ENCODE measurements at places on chromosomes 3 and 15.
A peak's percentile ranks its signal among the peaks of the same experiment; 100 is the strongest.

DNA sequence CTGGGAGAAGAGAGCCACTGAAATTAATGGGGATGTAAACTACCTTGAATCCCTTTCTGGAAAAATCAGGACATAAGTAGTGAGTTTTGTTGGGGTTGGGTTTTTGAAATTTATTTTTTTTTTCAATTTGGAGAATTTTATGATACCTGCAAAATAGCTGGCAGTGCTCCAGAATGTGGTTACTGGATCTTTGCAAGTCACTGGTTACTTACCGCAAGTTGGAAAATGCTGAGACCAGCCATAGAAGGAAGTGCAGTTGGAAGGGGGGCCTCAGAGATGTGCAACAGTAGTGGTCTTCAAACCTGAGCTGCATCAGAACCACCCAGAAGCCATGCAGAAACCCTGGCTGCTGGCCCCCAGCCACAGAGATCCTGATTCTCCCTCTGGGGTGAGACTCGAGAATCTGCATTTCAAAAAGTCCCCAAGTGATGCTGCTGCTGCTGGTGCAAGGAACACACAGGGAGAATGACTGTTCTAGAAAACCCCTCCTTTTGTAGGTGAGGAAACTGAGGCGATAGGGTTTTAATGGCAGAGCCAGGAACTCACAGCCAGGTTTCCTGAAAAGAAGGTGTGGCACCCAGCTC lies 39.7 kb downstream of the SEMA5B start:
- DNase-seq, result peak; percentile 54

- DNase-seq, result no peak
Observed at GRCh38 chr3:186717039-186717457, at the start of gene KNG1. Gene KNG1 (plus strand): TSS chr3:186717359. CDS start chr3:186717543, 184 bp downstream.

GRCh38 chr3:160754371-160754854 lies 1.6 kb upstream of the PPM1L start:
- DNase-seq, result peak; percentile 51

GRCh38 chr3:111311709-111312235 lies 230.2 kb upstream of the CD96 start:
- no peak for DNase-seq

DNA sequence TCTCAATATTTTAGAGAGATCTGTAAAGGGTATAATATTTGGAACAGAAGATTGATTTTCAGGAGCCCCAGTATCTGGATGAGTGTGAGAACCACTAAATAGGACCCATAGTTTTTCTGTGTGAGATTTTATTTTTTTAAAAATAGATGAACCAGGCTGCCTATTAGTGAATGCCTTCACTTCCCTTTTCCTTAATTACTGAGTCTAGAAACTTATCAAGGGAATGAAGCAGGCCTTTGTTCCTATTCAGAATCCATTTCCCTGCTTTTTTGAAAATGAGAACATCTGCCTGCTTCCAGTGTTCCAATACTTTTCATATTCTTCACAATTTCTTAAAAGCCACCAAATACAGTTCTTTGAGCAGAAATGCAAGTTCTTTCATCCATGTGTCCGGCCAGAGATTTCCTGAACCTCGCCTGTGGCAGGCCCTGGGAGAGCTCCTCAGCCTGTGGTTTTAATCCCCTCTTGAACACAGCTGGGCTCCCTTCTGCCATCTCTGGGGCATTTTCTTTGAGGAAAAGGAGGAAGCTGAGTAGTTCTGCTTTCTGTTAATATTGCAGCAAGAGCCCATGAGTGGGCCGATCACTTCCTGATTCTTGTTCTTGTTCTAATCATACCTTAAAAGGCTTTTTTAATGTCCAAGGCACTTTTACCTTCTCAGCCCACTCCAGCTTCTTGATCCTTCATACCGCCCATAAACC lies 4.7 kb downstream of the EHD4 start:
- no peak for DNase-seq

DNA sequence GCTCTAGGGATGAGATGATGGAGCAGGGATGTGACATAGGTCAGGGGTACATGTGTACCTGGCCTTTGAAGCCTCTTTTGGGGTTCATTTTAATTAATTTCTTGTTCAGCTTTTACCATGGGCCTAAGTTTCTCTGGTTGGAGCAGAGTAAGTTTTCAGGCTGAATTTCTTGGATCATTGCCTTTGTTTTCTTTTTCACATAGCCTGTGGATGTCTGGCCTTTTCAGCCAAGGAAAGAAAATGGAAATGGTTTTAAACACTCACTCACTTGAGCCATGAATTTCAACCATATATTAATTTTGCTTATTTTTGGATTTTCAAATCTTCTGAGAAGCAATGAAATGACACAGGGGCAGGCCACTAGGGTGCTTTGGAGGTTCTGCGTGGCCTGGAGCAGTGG lies 30.2 kb downstream of the CACNA1D start:
- DNase-seq, result no peak

GRCh38 chr15:47553947-47554346 lies 163.4 kb upstream of the SEMA6D start:
- no peak for DNase-seq

DNA sequence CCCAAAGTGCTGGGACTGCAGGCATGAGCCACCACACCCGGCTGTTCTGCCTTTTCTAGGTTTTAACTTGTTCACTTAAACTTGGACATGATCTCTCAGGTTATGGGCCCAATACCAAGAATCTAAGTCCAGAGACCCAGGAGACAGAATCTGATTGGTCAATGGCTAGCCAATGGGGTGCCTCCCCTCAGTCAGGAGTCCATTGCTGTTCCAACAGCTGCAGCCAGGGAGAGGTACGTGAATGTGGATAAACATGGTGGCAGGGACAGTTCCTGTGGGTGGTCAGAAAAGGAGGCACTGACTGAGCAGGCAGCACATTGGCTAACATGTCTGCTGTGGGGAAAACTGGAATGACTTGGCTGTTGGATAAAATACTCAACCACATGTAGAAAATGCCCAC lies 140.3 kb downstream of the RPLP1 start:
- peak; percentile 10 for DNase-seq

DNA sequence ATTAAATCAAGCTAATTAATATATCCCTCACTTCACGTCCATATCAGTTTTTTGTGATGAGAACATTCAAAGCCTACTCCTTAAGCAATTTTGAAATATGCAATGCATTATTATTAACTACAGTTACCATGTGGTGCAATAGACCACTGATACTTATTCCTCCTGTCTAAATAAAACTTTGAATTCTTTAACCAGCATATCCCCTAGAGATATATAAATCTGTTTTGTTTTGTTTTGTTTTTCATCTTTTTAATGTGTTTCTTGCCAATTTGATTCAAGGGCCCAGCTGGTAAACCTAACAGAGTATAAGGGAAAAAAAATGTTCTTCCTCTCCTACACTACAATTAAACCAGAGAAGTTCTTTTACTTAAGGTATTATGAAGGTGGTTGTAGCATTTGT lies 524.2 kb downstream of the NAALADL2 start:
- no peak for DNase-seq

GRCh38 chr3:81419228-81419627 lies 342.2 kb downstream of the GBE1 start:
- no peak for DNase-seq

DNA sequence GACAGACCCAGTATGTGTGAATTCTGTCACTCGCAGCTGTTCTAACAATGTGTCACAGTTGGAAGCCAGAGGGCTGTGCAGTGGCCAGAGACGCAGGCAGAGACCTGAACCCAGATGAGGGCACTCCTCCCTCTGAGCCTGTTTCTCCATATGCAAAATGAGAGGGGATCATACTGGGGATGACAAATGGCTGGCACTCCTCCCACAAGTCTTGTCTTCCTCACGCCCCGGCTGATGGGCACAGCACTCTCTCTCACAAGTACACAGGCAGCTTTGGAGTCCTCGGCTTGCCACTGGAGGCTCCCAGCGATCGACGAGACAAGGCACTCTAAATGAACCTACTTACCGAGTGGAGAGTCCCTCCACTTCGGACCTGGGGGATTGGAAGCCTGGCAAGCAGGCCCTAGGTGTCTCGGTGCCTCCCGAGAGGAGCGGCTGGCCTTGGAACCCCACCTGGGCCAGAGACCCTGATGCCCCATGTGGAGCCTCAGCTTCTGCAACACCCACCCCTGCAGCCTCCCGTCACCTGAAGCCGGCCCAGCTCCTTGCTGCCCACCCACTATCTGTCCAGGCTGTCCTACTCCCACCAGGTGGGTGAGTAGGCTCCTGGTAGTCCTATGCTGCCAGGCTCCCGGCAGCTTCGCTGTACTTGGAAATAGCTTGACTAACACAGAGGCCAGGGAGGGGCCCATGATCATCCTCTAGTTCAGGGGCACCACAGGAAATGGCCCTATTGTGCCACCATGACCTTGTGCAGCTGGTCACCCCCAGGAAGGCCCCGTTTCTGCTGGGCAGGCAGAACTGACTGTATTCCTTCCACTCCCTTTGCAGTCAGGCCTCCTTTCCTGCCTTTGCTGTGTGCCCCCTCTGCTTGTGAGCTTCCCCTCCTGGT lies 65.0 kb upstream of the IQSEC1 start:
- DNase-seq, result no peak

- no peak for DNase-seq
Observed at GRCh38 chr3:60986552-60986951, 264.7 kb downstream of the FHIT start.

- peak; percentile 8 for DNase-seq
Observed at GRCh38 chr3:134640872-134641470, 9.9 kb downstream of the KY start.

GRCh38 chr3:23836536-23837230 lies 30.9 kb downstream of the UBE2E1 start:
- DNase-seq, result no peak

GRCh38 chr3:156814295-156814694 lies 11.9 kb upstream of the LEKR1 start:
- DNase-seq, result no peak

GRCh38 chr15:62647843-62648505 lies 394.6 kb upstream of the TPM1 start:
- no peak for DNase-seq

GRCh38 chr15:57216288-57216687 lies 160.0 kb upstream of the CGNL1 start:
- DNase-seq, result no peak

DNA sequence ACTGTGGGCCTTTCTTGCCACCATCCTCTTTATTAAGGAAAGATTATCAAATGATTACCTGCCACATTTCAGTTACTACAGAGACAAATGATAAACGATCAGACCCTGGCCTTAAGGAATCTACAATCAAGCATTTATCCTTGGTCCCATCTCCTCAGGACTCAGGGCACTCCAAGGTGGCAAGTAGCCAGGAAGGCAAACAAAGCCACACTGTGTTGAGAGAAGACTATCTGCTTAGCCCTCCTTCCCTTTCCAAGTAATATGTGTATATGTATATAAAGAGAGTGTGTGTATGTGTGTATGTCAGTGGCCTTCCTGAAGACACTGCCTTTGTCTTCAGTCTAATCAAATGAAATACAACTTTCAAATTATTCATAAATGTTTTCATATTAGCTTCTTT lies 490.1 kb upstream of the ATP11B start:
- DNase-seq, result peak; percentile 13

GRCh38 chr15:53116169-53116568 lies 326.0 kb upstream of the ONECUT1 start:
- no peak for DNase-seq

- no peak for DNase-seq
Observed at GRCh38 chr3:30658328-30659052, 52.1 kb downstream of the TGFBR2 start.

GRCh38 chr3:53970661-53971060 lies 79.0 kb upstream of the SELENOK start:
- no peak for DNase-seq

- DNase-seq, result no peak
Observed at GRCh38 chr3:120284747-120285507, at the start of gene GPR156. Gene GPR156 (minus strand): TSS chr3:120285222. CDS start chr3:120244098, 41,124 bp downstream.

DNA sequence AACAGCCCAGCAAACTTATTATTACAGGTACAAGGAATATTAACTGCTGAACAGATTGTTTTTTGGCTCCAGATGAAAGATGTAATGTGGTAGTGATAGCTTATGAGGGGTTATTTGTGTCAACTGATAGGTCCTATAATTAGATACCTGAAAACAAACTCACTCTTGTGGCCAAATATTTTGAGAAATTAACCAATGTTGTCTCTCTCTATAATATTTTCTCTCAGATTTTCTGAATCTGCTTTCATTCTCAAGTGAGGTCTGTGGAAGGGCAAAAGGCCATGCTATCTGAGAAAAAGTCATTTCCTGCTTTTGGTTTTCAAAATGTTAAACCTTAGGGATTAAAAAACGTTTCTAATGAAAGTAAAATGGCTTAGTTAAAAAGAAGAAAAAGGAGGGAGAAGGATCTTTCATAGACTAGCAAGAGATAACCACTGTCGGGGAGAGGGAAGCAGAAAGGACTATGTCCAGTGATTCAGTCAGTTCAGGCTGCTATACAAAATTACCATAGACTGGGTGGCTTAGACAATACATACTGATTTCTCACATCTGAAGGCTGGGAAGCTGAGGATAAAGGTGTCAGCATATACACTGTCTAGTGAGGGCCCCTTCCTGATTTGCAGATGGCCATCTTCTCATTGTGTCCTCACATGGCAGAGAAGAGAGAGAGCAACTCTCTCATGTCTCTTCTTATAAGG lies 277.5 kb upstream of the P2RY1 start:
- DNase-seq, result no peak

- DNase-seq, result no peak
Observed at GRCh38 chr3:192216067-192216466, 511.3 kb downstream of the FGF12 start.

- DNase-seq, result peak; percentile 75
Observed at GRCh38 chr3:149004622-149005021, 13.3 kb downstream of the GYG1 start.

DNA sequence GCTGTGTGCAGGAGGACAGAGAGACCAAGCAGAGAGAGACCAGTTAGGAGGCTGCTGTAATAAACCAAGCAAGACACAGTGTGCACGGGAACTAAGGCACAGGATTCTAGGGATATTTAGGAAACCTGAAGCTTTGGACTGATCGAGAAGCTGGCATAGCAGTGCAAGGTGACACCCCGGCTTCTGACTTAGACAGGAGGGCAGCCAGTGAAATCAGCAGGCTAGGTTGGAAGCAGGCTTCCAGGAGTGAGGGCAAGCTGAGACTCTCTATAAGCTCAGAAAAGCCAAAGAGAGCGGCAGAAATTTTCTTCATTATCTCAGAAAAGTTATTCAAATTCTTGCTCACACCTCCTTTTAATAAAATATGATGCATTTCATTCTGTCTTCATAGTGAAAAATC lies 104.6 kb downstream of the LIPC start:
- no peak for DNase-seq

DNA sequence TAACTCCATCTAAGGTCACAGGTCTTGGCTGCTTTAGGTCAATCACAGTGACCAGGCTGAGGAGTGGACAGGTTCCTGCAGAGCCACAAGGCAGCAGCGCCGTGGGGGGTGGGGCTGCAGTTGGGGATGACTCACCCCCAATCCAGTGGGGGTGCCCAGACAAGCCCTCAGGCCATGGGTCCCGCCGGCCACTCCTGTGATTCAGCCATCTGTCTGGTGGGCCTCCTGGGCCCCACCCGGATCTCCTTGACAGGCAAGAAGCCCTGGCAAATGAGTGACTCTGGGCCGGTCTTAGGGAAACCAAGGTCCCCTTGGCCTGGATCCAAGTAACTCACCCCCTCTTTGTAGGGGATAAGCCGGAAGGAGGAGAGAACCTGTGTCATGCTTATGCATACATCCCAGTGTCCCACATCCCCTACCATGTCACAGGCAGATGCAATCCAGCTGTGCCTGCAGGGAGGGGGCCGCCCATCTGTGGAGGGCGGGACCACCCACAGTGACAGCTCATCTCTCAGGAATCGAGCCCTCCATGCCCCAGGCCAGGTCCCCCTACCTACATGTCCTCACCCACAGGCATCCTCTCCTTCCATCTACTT lies 495 bp upstream of the COL7A1 start:
- no peak for DNase-seq

- no peak for DNase-seq
Observed at GRCh38 chr3:41286305-41286704, 87.0 kb downstream of the CTNNB1 start.

All from DMS79 treated with DMSO at 0.1 percent for 48 hours (cell line).